ENCODE measurements at places on chromosomes 16 and 17.

GRCh38 chr17:75109046-75109406 is 743 bp upstream of the ARMC7 start:
- no peak for DNase-seq

DNA sequence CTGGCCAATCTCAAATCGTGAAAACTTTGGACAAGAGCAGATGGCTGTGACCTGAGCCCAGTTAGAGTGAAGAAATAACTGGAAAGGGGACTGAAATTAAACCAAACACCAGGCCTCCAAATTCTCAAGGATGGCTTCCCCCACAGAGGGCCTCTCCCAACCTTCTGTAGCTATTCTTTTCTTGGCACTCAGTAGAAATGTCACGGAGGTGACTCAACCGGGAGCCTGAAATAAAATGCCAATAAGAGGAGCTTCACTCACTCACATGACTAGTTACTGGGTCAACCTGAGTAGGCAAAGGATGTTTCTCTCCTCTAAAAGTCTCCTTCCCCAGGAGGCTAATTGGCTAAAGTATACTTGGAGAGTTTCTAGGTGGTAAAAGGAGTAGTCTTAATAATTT is 230.7 kb downstream of the MAF start:
- DNase-seq, result no peak

DNA sequence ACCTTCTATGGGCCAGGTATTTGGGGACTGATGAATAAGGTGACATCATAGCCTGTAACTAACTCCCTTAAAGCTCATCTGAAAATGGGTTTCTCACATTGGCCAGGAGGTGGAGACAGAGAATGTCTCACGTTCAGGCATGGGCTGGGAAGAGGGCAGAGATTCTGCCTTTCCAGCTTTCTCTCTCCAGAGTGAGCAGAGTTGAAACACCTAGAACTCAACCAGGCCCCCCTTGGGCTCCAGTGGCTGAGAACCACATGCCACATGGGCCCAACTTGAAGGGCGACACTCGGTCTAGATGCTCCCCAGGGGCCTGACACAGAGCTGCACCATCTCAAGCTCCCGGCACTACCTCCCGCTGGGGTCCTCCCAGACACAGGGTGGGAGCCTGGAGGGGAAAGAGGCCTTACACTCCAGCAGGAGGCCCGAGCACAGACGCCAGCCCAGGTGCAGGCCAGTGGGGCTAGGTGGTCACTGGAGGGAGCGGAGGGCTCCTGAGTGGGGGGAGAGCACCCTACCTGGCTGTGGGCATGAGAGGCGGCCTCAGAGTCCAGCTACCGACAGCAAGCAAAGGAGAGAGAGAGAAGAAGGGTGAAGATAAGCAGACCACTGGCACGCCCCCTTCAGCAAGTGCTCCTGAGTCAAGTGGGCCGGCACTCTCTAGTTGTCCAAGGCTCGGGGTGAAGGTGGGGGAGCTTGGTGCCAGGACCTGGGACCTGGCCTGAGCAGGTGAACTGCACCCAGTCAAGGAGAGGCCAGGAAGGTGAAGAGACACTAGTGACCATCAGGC is 55.9 kb downstream of the MYO18A start:
- DNase-seq, result peak; percentile 48

- DNase-seq, result peak; percentile 37
These were observed 6.4 kb downstream of the CUEDC1 start for GRCh38 chr17:57948555-57949420.

- no peak for DNase-seq
These were observed 57.3 kb downstream of the CACNG5 start for GRCh38 chr17:66892246-66892645.
